ENCODE measurements at places on chromosomes 1 and 21.

- no peak for DNase-seq
Observed at GRCh38 chr1:211296396-211296795, 30.2 kb upstream of the TRAF5 start.

GRCh38 chr1:52917581-52917980, 4.0 kb downstream of the ECHDC2 start:
- DNase-seq = no peak

GRCh38 chr1:64828829-64829228, 84.0 kb downstream of the RAVER2 start:
- DNase-seq = peak; percentile 16

GRCh38 chr1:31689379-31689778, 14.4 kb downstream of the COL16A1 start:
- DNase-seq = no peak

DNA sequence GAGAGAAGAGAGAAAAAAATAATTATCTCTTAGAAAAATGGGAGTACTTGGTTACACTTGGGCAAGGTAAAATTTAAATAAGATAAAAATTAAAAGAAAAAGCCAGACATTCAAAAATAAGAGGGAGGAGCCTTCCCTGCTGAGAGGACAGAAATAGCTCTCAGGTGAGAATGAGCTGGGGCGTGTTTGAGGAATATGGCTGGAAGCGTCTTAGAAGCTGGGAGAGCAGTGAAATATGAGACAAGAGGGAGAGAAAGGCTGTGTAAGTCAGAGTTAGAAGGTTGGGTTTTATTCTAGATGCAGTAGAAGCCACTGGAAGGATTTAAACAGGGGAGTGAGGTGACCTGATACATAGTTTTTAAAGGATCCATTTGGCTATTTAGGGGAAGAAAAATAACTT, 154.2 kb upstream of the L1TD1 start:
- DNase-seq = no peak

DNA sequence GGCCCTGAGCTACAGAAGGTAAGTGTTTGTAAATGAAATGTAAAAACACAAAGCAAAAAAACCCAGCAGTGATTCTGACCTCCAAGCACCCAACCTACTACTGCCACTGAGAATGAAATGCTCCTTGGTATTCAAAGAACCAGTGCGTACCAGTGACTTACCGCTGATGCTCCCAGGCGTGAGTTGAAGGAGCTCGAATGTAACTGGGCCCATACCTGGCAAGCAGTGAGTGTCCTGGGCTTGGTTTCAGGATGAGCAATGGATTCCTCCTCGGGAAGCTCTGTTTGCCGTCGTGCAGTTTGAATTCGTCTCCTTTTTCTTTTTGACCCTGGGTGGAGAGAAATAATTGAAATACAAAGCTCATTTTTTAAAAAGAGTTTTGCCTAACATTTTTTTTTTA, 121.9 kb downstream of the ATG4C start:
- DNase-seq = no peak

DNA sequence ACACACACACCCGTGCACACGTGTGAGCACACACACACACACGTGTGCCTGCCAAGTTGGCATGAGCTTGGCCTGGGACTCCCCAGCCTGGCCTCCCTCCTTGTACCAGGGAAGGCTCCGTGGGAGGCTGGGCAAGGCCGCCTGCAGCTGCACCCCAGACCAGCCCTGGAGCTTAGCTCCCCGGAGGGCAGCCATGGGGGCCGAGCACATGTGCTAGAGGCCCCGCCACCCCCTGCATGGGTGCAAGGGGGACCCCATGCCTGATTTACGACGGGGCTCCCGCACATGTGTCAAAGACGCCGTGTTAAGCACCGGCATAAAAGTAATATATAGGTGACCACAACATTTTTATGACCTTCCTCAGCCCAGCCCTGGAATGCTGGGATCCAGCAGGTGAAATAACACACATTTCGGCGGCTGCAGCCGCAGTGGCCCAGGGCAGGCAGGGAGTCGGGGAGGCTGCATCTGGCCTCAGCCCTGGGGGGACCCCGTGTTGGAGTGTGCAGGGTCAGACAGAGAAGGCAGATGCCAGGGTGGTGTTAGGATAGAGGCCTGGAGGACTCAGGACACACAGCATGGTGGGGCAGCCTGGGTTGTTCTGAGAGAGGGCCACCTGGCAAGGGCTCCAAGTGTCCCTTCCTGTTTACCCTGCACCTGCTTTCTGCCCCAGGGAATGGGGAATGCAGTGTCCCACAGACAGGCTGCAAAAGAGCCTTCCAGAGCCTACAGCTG, 56.3 kb downstream of the WNT9A start:
- DNase-seq = no peak

DNA sequence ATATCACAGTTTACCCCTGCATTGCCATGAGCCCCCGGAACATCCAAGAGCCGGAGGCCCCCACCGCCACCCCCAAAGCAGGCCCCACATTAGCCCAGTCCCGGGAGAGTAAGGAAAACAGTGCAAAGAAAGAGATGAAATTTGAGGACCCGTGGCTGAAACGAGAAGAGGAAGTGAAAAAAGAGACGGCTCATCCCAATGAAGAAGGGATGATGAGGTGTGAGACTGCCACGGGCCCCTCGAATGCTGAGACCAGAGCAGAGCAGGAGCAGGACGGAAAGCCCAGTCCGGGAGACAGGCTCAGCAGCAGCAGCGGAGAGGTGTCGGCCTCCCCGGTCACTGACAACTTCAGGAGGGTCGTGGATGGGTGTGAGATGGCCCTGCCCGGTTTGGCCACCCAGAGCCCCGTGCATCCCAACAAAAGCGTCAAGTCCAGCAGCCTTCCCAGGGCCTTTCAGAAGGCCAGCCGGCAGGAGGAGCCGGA, 532.4 kb downstream of the KIF26B start:
- DNase-seq = no peak

- no peak for DNase-seq
Observed at GRCh38 chr21:42672699-42673458, 19.5 kb downstream of the PDE9A start.

DNA sequence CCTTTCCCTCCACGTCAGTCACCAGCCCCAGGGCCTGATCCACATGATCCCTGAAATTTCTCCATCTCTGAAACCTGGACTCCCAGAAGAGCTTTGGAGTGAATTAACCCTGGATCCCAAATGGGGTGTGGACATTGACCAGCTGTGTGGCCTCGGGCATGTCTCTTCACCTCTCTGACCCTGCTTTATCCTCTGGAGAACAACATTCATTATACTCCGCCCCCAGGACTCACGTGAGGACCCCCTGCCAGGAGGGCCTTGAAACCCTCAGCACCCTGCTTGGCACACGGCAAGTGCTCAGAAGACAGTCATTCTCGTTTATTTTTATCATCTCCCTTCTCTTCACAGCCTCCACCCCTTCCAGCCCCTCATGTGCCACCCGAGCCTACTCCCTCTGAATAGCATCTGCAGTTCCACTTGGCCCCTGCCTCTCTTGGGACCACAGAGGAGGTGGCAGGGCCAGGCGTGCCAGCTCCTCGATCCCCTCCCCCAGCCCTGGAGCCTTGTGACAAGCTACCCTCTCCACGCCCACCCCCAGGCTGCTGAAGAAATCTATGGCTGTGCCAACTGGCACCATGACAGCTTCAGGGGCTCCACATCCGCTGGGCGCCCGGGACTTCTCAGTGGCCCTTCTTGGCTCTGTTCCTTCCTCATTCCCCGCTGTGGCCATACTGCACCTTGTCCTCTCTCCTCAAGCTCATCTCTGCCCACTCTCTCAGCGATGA, 18.0 kb downstream of the ADGRB2 start:
- DNase-seq = no peak

DNA sequence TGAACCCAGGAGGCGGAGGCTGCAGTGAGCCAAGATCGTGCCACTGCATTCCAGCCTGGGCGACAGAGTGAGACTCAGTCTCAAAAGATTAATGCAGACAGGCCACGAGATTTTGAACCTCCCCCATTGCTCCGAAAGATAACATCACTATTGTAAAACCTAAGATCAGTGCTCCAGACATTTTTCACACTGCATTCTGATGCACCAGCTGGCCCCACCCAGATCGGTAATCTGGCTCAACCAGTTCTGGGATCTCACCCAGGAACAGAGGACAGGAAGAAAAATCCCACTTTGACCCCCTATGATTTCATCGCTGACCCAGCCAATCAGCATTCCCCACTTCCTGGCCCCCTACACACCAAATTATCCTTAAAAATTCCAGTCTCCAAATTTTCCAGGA, 10.7 kb upstream of the CSRP1 start:
- no peak for DNase-seq

DNA sequence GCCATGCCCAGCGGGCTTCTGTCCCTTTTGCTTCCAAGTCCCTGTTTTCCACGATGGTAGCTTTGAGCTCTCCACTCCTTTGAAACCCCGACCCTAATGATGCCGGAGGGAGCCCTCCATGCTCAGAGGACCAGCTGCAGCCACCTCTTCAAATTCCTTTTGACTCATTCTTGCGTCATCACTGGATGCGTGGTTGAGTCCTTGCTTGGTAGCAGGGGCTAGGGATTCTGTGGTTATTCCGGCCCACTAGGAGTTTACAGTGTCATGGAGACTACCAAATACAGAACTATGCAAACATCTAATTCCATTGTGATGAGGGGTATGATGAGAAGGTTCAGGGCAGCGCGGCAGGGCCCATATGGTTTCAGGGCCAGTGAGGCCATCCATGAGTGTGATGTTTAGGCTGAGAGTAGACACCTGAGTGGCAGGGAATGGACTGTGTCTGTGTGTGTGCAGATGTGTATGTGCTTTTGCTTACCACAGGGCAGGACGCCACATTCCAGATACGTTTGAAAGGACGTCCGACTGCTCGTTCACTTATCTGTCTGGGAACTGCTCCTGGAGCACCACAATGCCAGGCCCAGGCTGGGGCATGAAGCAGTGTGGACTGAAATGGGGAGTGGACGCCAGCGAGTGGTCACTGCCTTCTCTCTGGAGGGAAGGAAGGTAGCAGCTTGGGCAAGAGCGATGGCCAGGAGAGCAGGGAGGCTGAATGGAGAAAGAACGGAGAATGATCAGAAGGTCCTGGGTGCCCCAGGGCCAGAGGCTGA, 30.4 kb upstream of the ZBTB21 start:
- DNase-seq = no peak

- DNase-seq = no peak
Observed at GRCh38 chr1:203677771-203678170, 51.1 kb downstream of the ATP2B4 start.

GRCh38 chr21:45167796-45168222, 93.4 kb downstream of the ADARB1 start:
- DNase-seq = no peak
